ENCODE measurements at places on chromosomes 4 and X.

DNA sequence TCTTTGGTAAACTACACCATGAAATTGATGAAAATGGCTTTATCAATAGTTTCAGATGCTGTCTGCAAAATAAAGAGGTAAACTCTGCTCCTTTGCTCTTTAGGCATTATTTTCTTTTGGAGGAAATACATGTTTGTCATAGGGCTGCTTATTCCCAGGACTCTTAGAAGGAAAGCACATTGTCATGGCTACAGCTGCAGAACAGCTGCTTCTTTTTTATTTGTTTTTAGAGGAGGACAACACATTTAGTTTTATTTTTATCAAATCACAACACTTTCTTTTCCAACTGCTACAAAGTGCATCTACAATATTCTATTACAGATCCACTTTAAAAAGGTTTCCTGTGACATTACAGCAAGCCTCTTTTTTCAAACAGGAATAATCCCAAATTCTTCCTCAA is 12.7 kb upstream of the HPF1 start:
- no peak for ATAC-seq

- no peak for ATAC-seq
Measured at GRCh38 chrX:52271206-52271605, 86.5 kb downstream of the MAGED4 start.

- no peak for ATAC-seq
Measured at GRCh38 chr4:106481801-106482200, 113.2 kb upstream of the GIMD1 start.

DNA sequence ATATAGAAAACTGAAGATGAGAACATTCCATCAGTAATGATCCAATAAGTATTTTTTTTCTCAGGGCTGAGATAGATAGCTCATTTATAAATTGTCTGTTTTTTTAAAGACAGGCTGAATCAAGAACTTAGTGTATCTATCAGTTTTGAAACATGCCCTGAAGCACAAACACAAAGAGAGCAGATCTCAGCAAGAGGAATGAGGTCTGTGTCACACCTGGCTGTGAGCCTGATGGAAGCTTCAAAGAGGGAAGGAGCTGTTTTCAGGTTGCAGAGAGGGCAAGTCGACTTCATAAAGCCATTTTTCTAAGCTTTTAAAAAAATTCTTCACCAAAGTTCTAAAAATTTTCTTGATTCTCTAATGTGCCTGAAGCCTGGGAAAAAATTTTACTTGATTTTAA is 434.9 kb downstream of the PDGFC start:
- ATAC-seq = no peak

GRCh38 chrX:149198980-149199732 is 305.9 kb downstream of the IDS start:
- no peak for ATAC-seq

Measured in esophagus mucosa (tissue), 1 donor.